Thymus (tissue), 14 donors: ENCODE measurements at places on chromosomes 6 and 20.

DNA sequence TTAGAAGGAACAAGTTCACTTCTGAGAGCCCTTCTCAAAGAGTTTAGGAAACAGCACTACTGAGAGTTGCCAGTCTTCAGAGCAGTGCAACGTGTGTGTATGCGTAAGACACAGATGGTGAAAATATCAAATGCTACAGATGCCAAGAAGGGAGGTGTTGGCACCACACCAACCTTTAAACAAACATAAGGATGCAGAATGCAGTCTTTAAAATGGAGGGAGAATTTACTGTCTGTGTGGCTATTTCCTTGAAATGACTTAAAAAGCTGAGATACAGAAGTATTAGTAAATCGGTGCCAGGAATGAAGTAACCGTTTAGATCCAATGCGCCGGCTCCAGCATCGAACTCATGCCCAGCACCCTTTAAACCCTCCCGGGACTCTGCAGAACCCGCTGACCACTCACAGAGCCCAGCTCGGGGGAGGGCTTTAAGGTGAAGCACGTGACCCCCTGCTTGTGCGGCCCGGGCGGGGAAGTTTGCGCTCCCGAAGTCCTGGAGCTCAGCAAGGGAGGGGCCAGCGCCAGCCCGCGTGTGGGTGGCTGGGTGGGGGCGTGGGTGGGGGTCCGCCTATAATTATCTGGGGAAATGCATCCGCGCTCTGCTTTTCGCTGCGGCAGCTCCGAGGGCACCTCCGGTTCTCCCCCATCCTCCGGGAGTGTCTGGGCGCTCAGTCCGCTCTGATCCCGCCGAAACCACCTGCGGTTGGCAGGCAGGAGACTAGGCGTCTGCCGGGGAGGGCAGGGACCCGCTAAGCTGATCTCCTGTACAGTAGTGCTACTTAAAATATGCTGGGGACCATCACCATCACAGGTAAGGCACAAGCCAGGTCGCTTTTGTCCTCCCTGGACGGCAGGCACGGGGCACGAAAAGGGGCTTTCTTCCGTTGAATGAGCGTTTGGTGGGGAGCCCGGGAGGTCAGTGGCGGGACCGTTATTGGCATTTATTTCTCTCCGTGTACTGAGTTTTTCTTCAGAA lies 66.0 kb downstream of the ZBTB2 start:
- DNase-seq: no peak

DNA sequence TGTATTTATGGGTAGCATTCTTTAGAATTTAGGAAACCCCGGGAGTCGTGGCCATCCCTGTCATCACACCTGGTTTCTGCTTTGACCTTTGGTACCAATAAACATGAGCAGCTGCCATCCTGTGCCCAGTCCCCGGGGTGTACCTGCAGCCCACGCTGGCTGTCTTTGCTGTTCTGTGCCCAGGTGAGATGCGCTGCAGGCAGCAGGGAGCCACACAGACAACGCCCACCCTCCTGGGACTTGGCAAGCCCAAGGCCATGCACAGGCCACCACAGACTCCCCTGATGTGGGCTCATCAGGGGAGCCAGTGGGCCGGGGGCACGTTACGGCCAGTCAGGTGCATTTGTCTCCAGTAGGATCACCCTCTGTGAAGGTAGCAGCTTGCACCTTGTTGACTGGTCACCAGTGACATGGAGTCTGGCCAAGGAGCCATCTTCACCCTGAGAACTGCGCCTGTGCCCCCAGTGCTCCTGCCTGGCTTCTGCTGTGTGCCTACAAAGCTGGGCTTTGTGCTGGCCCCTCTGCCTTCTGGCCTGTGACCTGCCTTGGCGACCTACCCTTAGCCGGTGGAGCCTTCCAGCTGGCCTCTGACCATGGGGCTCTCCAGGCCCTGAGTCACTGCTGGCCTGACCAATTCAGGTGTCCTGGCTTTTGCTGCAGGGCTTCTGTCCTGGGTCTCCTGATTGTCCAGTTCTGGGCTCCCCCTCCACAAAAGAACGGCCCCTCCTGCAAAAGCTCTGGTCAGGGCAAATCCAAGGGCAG lies 14.2 kb upstream of the UNC93A start:
- no peak for DNase-seq

DNA sequence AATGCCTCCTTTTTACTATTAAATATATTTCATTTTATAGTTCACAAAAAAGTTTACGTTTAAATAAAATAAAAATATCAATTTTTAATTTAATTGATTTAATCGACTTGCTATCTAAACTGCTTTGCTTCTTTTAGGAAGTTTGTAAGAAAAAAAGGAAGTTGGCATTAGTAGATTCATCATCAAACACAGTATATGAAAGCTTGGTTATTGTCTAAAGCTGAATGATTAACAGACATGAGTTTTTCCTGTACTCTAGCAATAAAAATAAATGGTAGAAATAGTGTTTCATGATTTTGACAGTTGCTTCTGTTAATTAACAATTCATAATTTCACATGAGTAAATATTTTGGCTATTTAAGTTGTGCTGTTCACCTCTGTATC lies 1285.5 kb upstream of the GJE1 start:
- DNase-seq: no peak

DNA sequence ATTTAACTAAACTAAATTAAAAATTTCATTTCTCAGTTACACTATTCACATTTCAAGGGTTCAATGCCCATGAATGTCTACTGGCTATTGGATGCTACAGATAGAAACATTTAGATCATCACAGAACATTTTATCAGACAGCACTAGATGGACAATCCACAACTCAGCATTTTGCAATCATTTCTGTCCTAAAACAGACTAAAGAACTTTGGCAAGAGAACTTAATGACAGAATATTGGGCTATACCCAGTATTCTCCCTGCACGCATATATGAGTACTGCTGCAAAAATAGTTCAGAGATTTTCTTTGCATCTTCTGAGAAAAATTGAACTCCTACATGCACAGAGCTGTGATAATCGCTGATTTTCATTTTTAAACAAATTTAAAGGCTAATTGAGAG lies 36.1 kb upstream of the FBXO30 start:
- no peak for DNase-seq

DNA sequence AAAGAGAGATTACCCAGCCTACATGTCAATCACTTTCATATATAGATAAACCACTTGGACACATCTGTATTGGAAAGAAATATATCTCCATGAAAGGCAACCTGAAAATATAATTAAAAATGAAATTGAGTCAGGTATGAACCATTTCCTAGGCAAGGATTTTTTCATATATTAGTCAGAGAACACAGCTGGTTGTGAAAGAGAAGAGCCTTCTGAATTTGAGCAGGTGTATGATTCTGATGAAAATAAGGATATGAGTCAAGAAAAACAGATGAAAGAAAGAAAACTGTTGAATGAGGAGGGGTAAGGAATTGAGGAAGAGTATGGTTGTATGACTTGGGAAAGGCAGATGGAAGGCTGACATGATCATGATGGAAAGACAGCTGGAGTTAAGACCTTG lies 441.1 kb downstream of the HAO1 start:
- DNase-seq: no peak

GRCh38 chr20:49809803-49810359 lies 2.7 kb upstream of the SLC9A8 start:
- no peak for DNase-seq

- DNase-seq: no peak
These were observed 440.4 kb downstream of the BTBD3 start for GRCh38 chr20:12358006-12358654.

DNA sequence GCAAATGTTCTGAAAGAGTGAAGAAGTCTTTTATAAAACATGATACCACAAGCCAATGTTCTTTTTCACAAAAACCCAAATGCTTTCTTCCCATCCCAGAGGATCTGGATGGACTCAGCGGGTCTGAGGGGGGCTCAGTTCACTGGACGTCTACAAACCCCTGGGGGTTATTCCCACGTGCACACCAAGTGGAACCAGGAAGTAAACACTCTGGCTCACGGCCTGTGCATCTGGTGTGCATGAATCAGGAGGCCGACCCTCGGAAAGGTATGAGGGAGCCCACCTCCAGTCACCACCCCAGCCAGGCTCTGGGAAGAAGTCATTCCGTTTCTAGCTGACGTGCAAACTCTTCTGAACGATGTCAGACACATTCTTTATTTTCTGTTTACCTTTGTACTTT lies 252.2 kb downstream of the DLL1 start:
- no peak for DNase-seq

DNA sequence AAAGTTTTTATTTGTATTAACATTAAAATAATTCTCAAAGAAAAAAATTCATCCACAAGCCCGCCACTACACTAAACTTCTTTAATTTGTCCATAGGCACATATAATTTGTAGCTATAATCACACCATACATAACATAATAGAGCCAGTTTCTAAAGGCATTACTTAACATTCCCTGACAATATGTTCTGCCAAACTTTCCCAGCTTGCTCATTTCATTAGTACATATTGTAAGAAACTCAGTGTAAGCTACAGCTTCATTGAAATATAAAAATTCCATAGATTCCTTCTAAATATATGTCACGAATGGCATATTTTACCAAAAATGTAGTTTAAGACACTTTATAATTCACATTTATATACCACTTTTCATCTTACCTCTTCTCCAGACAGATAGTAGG lies 59.3 kb downstream of the MAN1A1 start:
- DNase-seq: no peak

DNA sequence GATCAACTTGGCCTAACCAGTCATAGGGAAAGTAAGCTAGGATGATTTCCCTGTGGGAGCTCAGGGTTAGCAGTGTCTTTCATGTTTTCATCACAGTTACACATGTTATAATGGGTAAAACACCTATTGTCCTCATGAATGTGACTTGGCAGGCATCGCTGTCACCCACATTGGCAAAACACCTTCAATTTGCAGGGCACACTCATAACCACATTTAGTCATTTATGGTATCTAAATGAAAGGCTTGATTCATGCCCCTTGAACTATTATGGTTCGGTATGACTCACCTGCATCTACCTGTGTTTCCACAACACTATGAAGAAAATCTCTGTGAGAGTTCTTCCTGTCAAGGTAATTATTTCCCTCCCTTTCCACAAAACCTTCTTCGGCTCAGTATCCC lies 49.2 kb downstream of the FRK start:
- no peak for DNase-seq

DNA sequence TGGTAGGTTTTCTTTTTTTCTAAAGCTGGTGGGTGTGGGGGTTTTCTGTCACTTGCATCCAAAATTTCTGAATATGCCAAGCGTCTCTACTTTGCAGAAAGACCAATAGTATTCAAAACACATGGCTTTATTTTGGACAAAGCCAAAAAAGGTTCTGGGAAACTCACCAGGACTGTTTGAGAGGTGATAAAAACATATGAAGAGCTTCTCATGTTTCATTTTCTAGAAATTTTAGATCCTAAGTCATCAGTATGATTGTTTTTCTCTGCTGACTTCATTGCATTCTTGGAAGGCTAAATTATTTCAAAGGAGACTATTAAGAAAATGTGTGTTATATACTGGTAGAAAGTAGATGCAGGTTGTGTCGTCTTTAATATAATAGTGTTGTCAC lies 51.3 kb downstream of the GCLC start:
- DNase-seq: no peak

- no peak for DNase-seq
These were observed 46.9 kb downstream of the GJA10 start for GRCh38 chr6:89941031-89941762.

- no peak for DNase-seq
These were observed 71.8 kb downstream of the RIOK1 start for GRCh38 chr6:7461416-7461815.

DNA sequence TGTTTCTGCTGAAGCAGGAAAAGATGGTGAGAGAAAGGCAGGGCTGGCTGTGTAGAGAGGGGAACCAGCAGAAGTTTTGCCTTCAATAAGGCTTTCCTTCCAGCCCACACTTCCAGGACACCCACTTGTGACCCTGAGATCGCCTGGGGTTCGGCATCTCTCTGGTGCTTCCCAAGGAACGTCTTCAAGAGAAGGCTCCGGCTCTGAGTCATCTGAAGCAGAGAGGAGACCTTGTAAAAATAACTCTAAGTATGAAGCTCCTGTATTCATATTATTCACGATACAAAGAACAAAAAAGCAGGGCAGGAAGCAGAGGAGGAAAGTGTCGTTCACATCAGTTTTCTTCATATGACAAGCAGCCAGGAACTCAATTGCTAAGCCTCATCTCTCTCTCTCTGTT lies 95.4 kb upstream of the MRPS10 start:
- no peak for DNase-seq

DNA sequence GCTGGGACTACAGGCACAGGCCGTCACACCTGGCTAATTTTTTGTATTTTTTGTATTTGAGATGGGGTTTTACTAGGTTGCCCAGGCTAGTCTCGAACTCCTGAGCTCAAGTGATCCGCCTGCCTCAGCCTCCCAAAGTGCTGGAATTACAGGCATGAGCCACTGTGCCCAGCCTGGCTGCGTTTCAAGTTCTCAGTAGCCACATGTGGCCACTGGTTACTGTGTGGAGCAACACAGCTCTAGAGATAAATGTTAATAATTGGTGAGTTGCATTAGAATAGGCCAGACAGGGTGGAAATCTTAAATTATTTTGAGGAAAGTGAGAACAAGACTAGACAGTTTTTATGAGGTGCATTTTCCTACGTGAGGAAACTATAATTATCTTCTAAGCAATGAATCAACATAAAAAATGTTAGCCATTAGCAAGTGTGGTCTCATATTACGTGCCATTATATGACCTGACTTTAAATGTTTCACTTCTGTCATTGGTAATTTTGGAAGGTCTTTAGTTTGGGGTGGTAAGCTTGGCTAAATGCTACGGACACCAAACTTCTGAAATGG lies 129.6 kb downstream of the PLEKHG1 start:
- DNase-seq: no peak

DNA sequence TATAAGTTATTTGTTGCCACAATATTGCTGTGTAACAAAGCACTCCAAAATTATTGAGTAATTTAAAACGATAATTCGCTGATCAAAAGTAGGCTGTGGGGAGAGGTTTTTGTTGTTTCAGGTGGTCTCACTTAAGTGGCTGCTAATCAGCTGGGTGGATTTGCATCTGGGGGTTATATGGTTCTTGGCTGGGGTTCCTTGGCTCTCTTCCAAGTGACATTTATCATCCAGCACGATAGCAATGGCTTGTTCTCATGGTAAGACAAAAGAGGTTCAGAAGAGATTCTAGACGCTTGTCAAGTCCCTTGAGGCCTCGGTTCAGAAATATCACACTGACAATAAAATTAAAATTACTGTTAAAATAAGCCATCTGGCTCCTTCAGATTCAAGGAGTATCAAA lies 1648.8 kb downstream of the GRIK2 start:
- DNase-seq: no peak
